Endothelial cell of umbilical vein (primary cell): ENCODE measurements at places on chromosomes 16 and 17. TPM values are rescaled to one million over a fixed set of nuclear protein-coding genes. Genes with fewer than 3 reads are reported as not detected.

DNA sequence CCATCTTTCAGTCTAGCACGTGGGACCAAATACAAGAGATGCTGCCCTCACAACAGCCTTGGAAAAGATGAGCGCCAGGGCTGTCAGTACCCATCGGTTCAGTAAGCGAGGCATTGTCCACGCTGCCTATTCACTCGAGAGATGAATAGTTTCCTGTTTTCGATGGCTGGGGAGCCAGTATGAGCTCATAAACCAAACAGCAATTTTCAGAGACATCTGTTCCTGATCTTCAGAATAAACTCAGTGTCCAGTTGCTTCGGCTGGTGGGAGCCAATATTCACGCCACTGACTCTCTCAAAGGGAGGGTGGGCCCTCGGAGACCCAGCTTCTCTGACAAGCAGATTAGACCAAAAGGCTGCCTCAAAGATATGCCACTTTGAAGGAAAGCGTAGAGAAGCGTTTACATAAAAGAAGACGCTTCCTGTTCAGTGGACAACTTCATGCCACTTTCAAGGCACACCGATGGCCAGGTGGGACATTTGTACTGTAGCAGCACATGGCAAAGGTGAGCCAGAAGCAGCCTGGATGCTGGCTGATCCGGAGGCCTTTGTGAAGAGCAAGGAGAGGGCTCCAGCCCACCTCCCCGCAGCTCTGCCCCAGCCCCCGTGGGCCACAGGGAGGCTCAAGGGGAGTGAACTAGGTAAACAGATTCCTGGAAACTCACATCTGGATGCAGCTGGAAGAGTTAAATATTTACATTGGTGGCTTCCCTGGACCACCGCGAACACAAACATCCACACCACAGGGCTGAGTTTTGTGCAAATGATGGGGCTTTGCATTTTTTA is 6.0 kb downstream of the TIMM22 start:
- DNase-seq = peak; percentile 92

- no peak for DNase-seq
Observed at GRCh38 chr16:29972500-29972899, 1.2 kb upstream of the TAOK2 start.

Gene CMTM2
- total RNA-seq = not detected in 2 replicates

Gene SLFN12
- total RNA-seq = 29.9 and 42.6 TPM in 2 replicates

Gene XYLT1
- 0.78 and 2.9 TPM in 2 replicates for total RNA-seq

- DNase-seq = no peak
Observed at GRCh38 chr17:41625602-41626001, 1.2 kb upstream of the KRT17 start.

Gene MYH2
- 0.05 TPM in 1 of 2 replicates, not detected in the other for total RNA-seq

- DNase-seq = peak; percentile 57
Observed at GRCh38 chr16:72042157-72042660, 12.1 kb upstream of the HP start.

DNA sequence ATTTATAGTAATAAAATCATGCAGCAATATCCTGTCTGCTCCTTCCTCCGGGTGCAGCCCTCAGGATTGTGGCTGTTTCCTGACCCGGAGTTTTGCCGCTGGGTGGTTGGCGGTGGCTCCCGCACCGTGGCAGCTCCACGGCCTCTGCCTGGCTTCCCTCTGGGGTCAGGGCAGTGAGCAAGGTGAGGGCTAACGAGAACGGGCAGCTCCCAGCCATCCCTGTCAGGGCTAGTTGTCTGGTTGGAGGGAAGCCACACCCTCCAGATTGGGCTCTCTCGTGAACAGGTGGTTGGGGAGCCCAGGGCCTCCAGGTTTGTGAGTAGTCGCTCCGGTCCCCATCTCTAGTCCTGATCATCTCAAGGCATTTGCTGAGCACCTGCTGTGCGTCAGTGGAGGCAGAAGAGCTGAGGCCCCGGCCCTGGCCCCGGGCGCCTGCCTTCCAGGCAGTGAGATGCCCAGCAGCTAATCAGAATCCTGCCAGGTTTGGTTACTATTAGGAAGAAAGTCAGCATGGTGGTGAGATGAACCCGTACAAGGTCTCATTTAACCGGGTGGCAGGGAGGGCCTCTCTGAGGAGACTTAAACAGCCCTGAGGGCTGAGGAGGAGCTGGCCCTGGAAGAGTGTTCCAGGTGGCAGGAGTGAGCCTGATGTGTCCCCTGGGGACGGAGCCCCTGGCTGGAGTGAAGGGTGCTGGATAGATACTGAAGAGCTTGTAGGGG is 2.3 kb upstream of the NUDT16L1 start:
- no peak for DNase-seq

Gene OXLD1
- 18.5 and 20.1 TPM in 2 replicates for total RNA-seq

- DNase-seq = no peak
Observed at GRCh38 chr17:42200706-42201457, 6.6 kb upstream of the GHDC start.

- DNase-seq = peak; percentile 54
Observed at GRCh38 chr16:8958344-8959167, 5.2 kb downstream of the USP7 start.

Gene KRTAP4-1
- not detected in 2 replicates for total RNA-seq

- DNase-seq = no peak
Observed at GRCh38 chr17:9370467-9370866, 205.2 kb downstream of the STX8 start.

- no peak for DNase-seq
Observed at GRCh38 chr17:6938637-6939036, 57.2 kb upstream of the ALOX12 start.

Gene TSPAN10
- total RNA-seq = 0.44 and 0.91 TPM in 2 replicates

DNA sequence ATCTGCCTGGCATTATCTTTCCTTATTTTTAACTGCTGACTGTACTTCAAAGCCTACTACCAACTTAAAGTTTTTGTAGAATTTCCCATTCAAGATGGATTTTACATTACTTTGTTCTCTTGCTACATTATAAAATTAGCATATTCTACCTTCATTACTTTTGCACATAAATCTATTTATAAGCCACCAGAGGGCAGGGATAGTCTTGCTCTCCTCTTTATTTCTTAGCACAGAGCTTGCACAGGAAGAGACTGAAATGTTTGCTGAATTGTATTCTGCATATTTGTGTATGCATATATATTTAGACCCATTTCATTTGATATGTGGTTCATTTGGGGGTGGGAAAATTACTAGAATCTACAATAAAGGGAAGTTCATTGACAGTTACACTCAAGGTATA is 108.0 kb downstream of the SKAP1 start:
- no peak for DNase-seq

DNA sequence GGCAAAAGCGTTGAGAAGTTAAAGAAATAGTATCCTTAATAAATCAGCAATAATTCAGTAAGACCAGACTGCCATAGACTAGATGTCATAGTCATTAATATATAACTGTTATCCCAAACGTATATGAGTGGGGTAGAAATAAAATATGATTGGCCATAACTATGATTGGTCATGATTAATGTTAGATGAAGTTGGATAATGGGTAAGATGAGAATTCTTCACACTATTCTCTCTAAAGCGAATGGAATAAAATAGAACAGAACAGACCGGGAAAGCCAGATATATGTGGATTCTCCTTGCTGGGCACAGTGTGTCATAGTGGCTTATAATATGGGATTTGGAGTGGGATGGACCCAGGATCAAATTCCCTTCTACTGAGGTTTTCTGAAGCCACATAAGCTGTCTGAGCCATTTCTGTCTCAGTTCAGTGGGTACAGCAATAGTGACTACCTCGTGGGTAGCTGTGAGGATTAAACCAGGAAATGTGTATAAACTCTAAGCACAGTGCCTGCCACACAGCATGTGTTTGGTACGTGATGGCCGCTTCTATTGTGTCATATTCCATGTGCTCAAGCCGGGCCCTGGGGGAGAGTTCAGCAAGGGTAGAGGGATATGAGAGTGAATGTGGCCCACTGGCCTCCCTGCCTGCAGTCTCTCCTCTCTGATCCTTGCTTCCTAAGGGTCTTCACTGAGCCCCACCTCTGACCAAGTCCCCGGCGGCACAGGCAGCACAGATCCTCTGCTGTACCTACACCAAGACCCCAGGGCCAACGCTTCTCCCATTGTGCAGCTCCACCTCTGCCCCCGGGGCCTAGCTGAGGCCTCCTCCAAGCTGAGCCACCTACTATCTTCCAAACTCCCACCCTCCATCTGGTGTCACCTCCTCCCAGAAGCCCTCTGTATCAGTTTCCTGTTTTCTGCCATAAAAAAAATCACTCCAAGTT is 3.7 kb downstream of the CETP start:
- no peak for DNase-seq

DNA sequence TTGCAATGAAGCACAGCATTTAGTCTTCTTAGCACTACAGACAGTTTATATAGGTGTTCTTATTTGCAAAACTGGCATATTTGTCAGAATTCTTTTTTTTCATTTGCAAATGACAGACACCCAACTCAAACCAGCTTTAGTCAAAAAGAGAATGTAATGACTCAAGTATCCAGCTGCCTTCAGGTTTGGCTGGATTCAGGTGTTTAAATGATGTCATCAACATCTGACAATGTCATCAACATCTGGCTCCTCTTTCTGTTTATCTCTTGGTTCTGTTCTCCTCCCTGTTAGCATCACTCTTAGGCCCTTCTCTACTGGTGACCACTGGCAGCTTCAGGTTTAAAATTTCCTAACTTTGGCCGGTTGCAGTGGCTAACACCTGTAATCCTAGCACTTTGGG is 18.9 kb downstream of the TMC5 start:
- DNase-seq = no peak

- DNase-seq = no peak
Observed at GRCh38 chr17:76199469-76199868, 40.8 kb downstream of the RNF157 start.

Gene KRT25
- total RNA-seq = not detected in 2 replicates

GRCh38 chr16:3879258-3879886 is 1.1 kb downstream of the CREBBP start:
- no peak for DNase-seq

- DNase-seq = no peak
Observed at GRCh38 chr17:81543756-81544155, 8.4 kb downstream of the FAAP100 start.

DNA sequence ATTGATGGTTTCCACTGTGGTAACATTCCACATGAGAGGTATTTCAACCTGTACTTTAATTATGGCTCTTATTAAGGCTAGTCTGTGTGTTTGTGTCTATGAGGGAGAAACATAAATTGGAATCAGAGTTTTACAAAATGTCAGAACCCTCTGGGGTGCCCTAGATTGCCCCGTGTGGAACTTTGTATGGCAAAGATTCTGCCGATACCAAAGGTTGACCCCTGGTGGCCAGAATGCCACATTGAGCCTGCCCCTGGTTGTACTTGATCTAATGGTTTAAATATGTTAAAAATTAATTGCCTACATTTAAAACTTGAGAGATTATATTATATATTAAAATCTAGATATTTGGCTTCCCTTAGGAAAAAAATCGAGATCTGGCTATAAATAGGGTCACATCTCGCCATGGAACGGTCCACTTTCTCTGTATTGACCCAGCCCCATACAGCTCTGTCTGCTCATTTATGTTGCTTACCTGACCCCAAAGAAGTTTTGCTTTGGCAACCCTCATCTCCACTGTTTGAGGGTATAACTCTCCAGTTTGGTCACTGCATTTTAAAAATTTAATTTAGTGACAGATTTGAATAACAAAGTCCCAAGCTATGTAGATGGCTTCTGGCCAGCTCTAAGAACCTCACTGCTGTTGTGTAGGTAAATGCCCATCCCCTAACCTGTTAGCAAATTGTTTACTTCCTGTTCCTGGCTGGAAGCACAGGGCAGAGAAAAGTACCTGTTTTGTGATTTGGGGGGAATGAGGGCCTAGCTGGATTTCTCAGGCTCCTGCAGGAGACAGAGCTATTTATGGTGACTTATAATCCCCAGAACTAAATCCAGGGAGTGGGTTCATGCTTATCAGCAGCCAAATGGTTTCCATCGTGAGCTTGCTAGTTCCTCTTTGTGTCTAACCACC is 95.0 kb downstream of the PLCG2 start:
- DNase-seq = peak; percentile 63

Gene STARD3
- 48.9 and 51.0 TPM in 2 replicates for total RNA-seq

Gene RTN4RL1
- not detected in 2 replicates for total RNA-seq

Gene CAVIN1
- total RNA-seq = 663 and 684 TPM in 2 replicates

GRCh38 chr17:41424111-41424635 is at the start of gene KRT37:
KRT37 (minus strand) TSS chr17:41424585; CDS start chr17:41424523, 62 bp downstream.
- DNase-seq = no peak

Gene ALG1
- total RNA-seq = 33.7 and 37.1 TPM in 2 replicates

GRCh38 chr16:75252946-75253911 is 1.8 kb upstream of the BCAR1 start:
- DNase-seq = peak; percentile 63

DNA sequence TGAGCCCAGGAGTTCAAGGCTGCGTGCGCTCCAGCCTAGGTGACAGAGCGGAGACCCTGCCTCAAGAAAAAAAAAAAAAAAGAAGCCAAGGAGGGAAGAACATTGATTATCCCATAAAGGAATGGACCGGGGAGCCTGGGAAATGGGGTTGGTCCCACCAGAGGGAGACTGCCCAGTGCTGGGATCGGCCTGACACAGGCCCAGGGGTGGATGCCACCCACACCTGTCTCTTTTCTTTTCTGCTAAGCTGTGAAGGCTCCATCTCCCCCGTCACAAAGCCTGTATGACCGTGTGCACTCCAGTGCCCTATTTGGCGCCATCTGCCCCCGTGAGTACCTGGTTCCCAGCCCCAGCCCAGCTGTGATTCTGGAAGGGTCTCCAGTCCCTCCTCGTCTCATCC is 15.7 kb downstream of the UBALD1 start:
- DNase-seq = no peak

- DNase-seq = no peak
Observed at GRCh38 chr17:81995463-81996231, 18.2 kb downstream of the ASPSCR1 start.

DNA sequence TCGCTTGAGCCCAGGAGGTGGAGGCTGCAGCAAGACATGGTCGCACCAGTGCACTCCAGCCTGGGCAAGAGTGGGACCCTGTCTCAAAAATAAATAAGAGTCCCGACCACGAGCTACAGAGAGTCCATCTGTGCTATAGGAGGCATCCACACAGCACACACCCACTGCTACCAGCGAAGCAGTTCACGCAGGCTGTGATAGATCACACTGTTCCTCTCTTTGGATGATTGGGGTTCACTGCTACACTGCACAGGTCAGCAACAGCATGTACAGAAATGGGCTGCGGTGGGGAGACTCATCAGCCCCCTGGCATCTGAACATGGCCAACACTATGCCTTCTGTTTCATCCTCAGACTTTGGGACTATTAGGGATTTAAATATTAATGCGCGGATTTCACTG is 33.8 kb downstream of the PMM2 start:
- DNase-seq = no peak

Gene HOXB4
- total RNA-seq = 11.2 and 13.1 TPM in 2 replicates

Gene CCL14
- 9.5 and 21.3 TPM in 2 replicates for total RNA-seq

Gene YPEL2
- total RNA-seq = 59.5 and 66.8 TPM in 2 replicates
